ENCODE measurements at places on chromosomes 16 and 17. TPM values are rescaled to one million over a fixed set of nuclear protein-coding genes. Genes with fewer than 3 reads are reported as not detected.

KRTAP4-3 gene
- total RNA-seq: not detected

AXIN2 gene
- 1.8 TPM for total RNA-seq

NKD1 gene
- total RNA-seq: under 0.01 TPM

GRB2 gene
- 68.9 TPM for total RNA-seq

TMEM114 gene
- not detected for total RNA-seq

EPN2 gene
- total RNA-seq: 36.0 TPM

TAF1C gene
- total RNA-seq: 12.9 TPM

STAT5A gene
- 28.4 TPM for total RNA-seq
